ENCODE measurements at places on chromosomes 7 and 10.

- no peak for DNase-seq
These were observed 50.3 kb downstream of the JAZF1 start for GRCh38 chr7:28130277-28130676.

- no peak for DNase-seq
These were observed 90.2 kb upstream of the GNA12 start for GRCh38 chr7:2934211-2934731.

GRCh38 chr10:119502209-119502608 lies 40.3 kb downstream of the RGS10 start:
- DNase-seq, result no peak

GRCh38 chr7:26200038-26200443 lies 505 bp downstream of the HNRNPA2B1 start:
- peak; percentile 50 for DNase-seq

All from NCI-H1694 treated with DMSO at 0.1 percent for 48 hours (cell line).